ENCODE measurements at places on chromosomes 2 and 18.

GRCh38 chr2:144010096-144010836 is 509.7 kb downstream of the ZEB2 start:
- no peak for DNase-seq

DNA sequence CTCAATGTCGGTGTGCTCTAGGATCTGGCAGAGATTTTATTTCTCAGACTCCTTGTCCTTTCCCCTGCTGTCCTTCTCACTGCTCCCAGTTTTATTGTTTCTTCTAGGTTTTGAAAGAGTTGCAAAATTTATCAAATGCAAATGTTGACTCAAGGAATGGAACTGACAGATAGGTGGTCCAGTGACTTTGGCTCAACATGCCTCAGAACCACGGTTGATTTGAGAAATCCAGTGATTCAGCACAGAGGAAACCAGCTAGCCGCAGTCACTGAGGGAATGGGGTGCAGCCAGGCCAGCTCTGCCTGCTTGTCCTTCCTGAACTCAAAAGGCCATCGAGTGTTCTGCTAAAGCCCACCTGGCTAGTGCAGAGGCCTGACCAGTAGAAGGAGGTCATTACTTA is 125.7 kb upstream of the LYPD6 start:
- DNase-seq = no peak

GRCh38 chr2:237222601-237223041 is 136.9 kb downstream of the COPS8 start:
- no peak for DNase-seq

GRCh38 chr18:44731530-44732237 is 51.0 kb downstream of the SETBP1 start:
- DNase-seq = no peak

DNA sequence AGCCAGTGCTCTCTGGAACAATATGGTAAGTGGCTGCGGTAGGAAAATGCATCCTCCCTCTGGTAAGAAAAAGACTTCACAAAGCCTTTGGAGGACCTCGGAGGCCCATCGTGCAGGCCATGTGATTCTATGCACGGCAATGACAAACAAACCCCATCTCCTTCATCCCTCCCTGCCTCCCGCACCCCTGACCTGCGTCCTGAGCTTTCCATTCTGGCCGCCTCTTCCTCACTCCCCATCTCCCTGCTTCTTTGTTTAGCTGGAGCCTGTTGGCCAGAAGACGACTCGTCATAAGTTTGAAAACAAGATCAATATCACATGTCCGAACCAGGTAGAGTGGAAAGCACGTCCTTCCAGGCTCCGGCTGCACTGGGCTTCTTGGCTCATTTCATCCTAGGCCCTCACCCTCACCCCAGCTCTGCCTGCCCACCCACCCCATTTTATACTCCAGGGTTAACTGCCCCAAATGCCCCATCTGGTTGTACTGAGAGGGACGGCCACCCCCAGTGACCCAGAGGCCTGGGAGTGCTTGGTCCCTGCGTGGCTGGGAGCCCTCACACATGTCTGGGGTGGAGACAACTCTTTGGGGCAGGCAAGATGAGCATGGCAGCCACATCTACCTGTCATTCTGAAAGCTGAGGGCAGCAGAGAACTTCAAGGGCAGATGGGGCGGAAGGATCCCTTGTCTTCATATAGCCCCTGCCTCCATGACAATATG is 94.0 kb downstream of the PLB1 start:
- DNase-seq = no peak

GRCh38 chr2:209147981-209148380 is 275.9 kb upstream of the MAP2 start:
- DNase-seq = no peak

- DNase-seq = no peak
Observed at GRCh38 chr2:146994246-146994645, 850.6 kb upstream of the ACVR2A start.

- no peak for DNase-seq
Observed at GRCh38 chr2:121386707-121387106, 101.7 kb upstream of the TFCP2L1 start.

DNA sequence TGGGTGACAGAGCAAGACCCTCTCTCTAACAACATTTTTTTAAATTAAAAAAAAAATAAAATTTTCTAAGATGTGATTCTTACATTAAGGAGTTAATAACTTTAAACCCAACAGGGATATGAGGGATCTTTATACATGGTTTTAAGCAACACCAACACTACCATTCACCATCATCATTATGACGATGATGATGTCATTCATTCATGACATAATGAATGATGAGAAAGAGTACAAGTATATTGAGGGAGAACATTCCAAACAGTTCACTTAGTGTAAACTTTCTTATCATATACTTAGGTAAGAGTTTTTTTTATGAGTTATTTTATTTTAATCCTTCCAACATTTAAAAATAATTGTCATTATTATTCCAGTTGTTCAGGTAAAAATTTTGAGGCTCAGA is 863.3 kb downstream of the DPP10 start:
- no peak for DNase-seq

GRCh38 chr2:142037744-142038143 is 93.1 kb downstream of the LRP1B start:
- DNase-seq = no peak

- no peak for DNase-seq
Observed at GRCh38 chr2:44291281-44292248, 16.3 kb downstream of the SLC3A1 start.
